ENCODE measurements at places on chromosomes 3 and 15. TPM values are rescaled to one million over a fixed set of nuclear protein-coding genes. Genes with fewer than 3 reads are reported as not detected.

The PATL2 gene
- 0.33 TPM for total RNA-seq

The SCG3 gene
- total RNA-seq, result 0.20 TPM

The ZNF148 gene
- 11.1 TPM for total RNA-seq

The KLHL40 gene
- not detected for total RNA-seq

The BSN gene
- 0.17 TPM for total RNA-seq

The ANKRD34C gene
- not detected for total RNA-seq

The GHSR gene
- not detected for total RNA-seq

The C15orf62 gene
- total RNA-seq, result not detected

The CEP63 gene
- total RNA-seq, result 16.7 TPM

The TIMP4 gene
- total RNA-seq, result 14.6 TPM

The HES1 gene
- 14.4 TPM for total RNA-seq

The RARB gene
- total RNA-seq, result 6.6 TPM

The FILIP1L gene
- total RNA-seq, result 0.08 TPM

The UROC1 gene
- total RNA-seq, result not detected

The AGTR1 gene
- 0.48 TPM for total RNA-seq

The C3orf49 gene
- not detected for total RNA-seq

The TUSC7 gene
- total RNA-seq, result not detected

The RAB6B gene
- total RNA-seq, result 2.4 TPM

The DCBLD2 gene
- 325 TPM for total RNA-seq

The FGD5 gene
- not detected for total RNA-seq

The ADGRG7 gene
- not detected for total RNA-seq

The DISP2 gene
- 1.1 TPM for total RNA-seq

The SLC51B gene
- total RNA-seq, result 12.1 TPM

The CPA3 gene
- not detected for total RNA-seq

The ALS2CL gene
- total RNA-seq, result 6.7 TPM

The ZNF280D gene
- total RNA-seq, result 14.7 TPM

The GALNT15 gene
- total RNA-seq, result not detected

The ACAP2 gene
- total RNA-seq, result 6.5 TPM
